ENCODE measurements at places on chromosomes 3 and 15.

DNA sequence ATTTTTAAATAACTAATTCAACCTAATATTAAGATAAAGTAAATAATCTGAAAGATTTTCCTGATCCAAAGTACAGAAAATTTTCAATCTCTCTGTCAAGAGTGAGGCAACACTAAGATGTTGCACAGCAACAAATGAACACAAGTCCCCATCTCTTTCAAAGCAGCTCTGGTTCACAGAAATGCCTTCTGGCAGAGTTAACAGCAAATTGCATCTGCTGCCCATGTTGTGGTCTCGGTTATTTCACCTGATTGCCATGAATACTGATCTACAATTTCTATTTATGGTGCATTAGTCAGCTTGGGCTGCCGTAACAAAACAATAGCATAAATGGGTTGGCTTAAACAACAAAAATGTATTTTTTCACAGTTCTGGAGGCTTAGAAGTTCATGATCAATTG, 167.3 kb downstream of the BCHE start:
- no peak for DNase-seq

GRCh38 chr15:93466380-93466779, 377.4 kb upstream of the RGMA start:
- no peak for DNase-seq

- DNase-seq, result no peak
Measured at GRCh38 chr3:2839876-2840275, 270.3 kb downstream of the IL5RA start.

GRCh38 chr15:70031261-70031660, 66.5 kb downstream of the TLE3 start:
- DNase-seq, result no peak

Data from cortex of kidney (tissue), 1 donor.